ENCODE measurements at places on chromosomes 1 and 21.
A peak's percentile ranks its signal among the peaks of the same experiment; 100 is the strongest.

DNA sequence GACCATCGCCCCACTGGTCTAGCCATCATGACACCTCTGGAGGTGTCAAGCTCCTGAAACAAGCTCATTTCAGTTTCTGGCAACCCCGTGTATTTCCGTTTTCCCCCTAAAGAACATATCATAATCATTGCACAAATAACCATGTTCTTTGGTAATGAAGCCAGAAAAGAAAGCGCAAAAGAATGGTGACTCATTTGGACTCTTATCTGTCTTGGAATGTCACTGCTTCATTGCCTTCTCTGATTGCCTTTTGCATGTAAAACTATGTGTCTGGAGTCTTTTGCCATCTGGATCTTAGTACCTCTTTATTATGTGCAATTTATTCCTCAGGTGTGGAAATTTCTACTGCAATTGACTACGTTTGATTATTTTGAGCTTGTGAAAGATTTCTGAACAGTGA lies 110.5 kb downstream of the COLGALT2 start:
- no peaks in the 10 kb centered on the region for H3K36me3 ChIP-seq
- DNase-seq = no peak
- H3K4me3 ChIP-seq = no peak overlapping the region
- no peak overlapping the region for H3K27ac ChIP-seq
- H3K4me1 ChIP-seq = no peaks in the 10 kb centered on the region

DNA sequence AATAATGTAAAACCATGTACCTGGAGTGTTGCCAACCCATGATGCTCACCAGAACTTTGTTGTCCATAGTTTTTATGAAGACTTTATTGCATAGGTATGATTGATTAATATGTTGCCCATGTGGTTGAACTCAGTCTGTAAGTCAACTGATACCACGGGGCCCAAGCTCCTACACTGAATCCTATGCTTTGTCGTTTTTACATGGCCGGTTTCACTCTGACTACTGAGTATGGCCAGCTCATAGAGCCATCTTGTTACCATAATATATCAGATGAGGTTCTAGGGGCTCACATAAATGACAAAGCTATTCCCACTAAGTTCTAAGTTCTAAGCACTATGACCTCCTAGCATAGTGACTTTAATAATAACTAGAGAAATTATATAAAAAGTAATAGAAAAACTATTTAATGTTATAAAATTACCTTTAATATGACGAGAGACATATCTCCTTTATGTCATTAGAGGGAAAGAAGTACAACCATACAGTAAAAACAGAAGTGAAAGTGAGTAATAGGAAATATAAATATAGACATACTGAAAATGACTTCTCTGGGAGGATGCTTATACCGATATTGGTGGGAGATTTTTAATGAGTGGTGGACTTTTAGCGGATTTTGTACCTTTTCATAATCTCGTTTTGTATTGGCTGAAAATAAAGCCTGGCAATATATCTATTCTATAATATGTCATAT lies 983.4 kb upstream of the PRMT6 start:
- no peaks in the 10 kb centered on the region for H3K36me3 ChIP-seq
- H3K27me3 ChIP-seq = no peaks in the 10 kb centered on the region
- no peaks in the 10 kb centered on the region for H3K4me1 ChIP-seq
- H3K4me3 ChIP-seq = no peak overlapping the region
- DNase-seq = no peak

DNA sequence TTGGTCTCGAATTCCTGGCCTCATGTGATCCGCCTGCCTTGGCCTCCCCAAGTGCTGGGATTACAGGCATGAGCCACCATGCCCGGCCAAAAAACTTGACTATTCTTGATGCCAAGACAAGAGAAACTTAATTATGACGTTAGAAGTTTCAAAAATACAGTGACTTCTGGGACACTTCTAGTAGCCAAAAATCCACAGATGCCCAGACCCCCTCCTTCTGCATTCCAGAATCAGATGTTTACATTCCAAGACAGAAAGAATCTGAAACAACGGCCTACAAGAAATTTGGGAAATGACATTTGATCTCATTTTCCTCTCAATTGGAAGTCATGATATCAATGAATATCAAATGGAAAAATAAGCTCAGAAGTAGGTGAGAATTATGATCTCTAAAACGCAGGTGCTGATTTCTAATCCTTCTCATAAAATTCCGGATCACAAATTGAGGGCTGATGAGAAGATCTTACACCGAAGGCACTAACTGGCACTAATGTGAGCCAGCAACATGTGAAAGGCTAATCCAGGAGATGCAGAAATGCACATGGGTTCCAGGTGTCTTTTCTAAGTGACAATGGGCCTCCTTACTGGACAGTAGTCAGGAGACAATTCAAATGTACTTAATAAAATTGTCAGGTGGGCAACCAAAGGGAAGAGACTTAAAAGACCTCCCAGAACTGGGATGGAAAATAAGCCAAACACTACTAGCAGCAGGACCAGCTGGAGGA lies 5.5 kb downstream of the RAB29 start:
- no peak for DNase-seq
- H3K27ac ChIP-seq = no peak overlapping the region
- peaks cover 26% of the 10 kb centered on the region for H3K27me3 ChIP-seq
- H3K36me3 ChIP-seq = no peaks in the 10 kb centered on the region
- H3K4me1 ChIP-seq = peaks cover 5% of the 10 kb centered on the region

DNA sequence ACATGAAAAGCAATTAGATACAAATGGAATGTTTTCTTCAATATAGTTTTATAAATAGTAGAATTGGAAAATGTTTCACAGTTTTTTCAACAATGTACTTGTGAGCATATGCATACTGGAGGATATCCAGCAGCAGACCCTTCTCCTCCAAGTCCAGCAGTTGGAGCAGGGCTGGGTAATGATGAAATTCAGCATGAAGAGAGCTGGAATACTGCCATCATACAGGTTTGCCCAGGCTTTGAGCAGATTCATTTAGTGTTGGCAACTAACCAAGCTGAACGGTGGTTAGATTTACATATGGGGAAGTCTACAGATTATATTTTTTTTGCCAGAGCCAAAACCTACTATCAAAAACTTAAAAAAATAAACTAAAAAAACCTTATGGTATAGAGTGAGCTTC lies 38.3 kb downstream of the WDR3 start:
- H3K4me3 ChIP-seq = peak overlapping the region; percentile 2
- H3K4me1 ChIP-seq = peaks cover 39% of the 10 kb centered on the region
- H3K27me3 ChIP-seq = no peaks in the 10 kb centered on the region
- peak overlapping the region; percentile 31 for H3K27ac ChIP-seq

All from neural progenitor cell (in vitro differentiated cells).